NCI-H1436 treated with DMSO at 0.1 percent for 48 hours (cell line): ENCODE measurements at places on chromosomes 1 and 21.

DNA sequence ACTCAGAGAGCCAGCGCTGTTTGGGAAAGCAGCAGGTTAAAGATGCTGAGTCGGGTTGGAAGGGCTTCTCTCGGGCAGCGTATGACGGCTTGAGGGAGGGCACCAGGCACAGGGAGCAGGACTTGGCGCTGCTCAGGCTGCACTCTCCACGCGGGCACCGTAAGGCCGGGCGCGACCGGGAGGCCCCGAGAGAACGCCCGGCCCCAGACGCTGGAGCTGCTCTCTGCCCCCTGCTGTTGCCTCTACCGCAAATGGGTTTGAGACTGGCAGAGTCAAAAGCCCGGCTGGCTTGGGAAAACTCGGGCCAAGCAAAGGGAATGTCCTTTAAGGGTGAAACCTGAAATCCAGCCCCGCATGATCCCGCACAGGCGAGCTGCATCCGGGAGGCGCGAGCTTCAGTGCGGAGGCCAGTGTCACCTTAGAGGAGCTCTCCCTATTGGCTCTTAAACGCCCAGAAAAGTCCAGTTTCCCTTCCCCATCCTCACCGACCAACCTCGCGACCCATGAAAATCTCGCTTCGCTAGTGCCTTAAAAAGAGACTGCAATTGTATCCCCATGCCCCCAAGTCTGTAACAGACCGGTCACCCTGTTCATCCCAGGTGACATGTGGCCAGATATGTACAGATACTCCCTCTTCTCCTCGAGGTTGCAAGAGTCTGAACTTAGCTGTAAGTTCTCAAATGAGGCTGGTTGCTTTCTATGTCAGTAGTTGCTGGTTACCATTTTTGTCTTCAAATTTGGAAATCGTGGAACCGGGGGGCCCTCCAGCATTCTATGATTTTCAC is 1.1 kb downstream of the PRRX1 start:
- no peak for DNase-seq

DNA sequence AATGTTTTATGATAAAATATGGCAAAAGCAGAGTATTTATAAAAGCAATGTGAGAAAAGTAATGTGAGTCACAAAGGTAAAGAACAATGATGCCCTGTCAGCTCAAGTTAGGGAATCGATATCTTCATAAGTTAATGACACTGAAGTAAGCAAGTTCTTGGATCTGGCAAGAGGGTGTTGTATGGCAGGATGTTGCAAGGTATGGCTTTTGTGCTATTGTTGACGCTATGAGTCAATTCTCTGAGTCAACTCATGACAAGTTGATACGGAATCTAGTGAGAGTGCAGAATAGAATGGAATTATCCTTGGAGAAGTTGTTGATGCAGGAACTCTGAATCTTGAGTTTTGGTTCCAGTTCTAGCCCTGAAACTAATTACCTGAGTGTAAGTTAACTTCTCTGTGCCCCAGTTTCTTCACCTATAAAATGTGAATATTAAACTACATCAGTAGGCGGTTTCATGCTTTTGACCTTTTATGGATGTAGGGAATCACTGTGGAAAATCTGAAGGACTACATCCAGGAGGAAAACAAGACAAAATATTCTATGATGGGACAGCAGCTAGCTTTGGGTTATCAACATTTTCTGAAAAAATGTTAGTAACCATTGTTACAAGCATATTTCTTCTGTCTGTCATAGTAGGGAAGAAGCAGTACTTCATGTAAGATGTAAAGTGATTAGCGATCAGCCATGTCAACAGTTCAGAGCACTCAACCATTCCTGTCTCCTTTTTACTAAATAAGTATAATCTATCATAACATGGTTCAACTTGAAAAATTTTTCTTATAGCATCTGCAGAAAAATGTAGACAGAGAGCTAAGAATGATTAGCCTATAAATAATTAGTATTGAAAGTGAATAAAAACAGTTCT is 96.9 kb downstream of the ATP6V1G3 start:
- no peak for DNase-seq

DNA sequence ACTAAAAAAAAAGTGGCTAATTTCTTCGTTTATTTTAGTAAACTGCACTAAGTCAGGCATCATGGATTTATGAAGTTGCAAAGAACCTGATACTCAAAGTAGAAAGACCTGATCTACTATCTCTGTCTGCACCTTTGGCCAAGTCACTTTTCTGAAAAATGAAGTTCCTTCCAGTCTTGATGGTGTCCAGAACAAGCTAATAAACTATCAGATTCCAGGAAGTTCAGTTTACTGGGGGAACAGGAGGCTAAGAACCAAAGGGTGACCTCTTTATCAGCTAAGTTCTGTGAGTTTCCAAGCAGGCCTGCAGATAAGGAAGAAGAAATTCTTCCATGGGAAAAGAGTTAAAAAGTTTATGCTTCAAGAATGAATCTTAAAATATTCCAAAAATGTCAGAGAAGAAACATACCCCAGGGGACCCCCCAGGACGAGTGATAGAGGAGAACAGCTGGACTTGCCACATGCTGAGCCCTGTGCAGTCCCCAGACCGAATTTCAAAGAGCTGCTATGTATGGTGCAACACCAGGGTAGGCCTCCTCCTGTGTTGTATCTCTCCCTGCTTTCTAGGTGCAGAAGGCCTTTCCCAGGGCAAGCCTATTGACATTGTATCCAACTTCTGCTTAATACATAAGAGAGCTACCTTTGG is 72.8 kb upstream of the FGGY start:
- DNase-seq: no peak

- no peak for DNase-seq
Measured at GRCh38 chr21:45021428-45022347, 52.7 kb upstream of the ADARB1 start.

GRCh38 chr1:219460896-219461815 is 151.7 kb downstream of the ZC3H11B start:
- no peak for DNase-seq
